Amniotic epithelial cell (primary cell): ENCODE measurements at places on chromosomes 7 and 10.

- no peak for DNase-seq
Observed at GRCh38 chr10:69963835-69964710, 88.6 kb upstream of the MACROH2A2 start.

DNA sequence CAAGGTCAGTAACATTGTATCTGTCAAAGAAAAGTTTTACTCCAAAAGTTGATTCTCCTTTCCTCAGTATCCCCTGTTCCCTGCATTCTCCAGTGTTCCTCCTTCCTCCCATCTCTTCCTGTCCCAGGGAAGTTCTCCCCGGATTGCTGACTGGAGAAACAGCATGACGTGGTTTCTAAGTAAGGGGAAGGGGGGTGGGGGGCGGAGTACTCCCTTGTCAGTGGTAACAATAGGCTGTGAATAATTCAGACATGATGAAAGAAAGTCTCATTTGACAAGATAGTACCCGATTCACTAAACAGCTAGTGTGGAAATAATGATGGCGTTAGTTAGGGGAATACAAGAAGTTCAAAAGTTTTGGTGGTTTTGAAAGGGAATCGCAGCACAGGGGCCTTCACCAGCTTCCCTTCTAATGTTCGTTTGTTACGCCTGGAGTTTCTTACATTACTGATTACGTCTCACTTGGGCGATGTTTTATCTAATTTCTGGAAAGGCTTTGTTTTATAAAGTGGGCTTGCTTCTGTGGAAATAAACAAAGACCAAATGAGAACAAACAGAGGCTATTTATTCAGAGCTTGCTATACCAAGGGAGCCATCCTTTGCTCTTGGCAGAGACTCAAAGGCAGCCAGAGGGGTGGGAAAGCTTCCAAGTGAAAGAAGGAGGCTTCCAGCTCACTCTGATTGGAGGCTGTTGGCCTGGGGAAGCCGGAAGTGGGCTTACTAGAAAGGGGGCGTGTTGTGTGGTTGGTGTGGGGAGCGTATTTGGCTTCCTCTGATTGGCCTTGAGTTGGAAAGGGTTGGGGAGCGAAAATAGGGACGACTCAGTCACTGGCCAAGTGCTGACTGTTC, 453.7 kb downstream of the SDK1 start:
- no peak for DNase-seq

DNA sequence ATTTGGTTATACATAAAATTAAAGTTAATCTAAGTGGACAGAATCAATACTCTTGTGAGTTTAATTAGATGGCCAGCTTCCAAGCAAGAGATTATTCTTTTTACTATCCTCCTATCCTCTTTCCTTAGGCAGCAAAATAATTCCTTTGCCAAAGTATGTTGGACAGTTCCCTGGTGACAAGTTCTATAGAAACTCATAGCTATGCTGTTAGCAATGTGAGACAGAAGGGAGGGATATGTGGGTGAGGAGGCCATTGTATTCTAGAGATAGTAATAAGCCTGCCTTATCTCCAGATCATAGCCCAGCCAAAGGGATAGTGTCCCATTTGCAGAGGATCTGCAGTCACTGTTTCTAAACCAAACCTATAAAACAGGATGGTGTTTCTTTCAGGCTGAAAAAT, 181.6 kb upstream of the HDAC9 start:
- peak; percentile 12 for DNase-seq

GRCh38 chr7:55145606-55146005, 126.8 kb downstream of the EGFR start:
- DNase-seq, result no peak

GRCh38 chr7:55642266-55642665, 70.0 kb upstream of the VOPP1 start:
- no peak for DNase-seq

DNA sequence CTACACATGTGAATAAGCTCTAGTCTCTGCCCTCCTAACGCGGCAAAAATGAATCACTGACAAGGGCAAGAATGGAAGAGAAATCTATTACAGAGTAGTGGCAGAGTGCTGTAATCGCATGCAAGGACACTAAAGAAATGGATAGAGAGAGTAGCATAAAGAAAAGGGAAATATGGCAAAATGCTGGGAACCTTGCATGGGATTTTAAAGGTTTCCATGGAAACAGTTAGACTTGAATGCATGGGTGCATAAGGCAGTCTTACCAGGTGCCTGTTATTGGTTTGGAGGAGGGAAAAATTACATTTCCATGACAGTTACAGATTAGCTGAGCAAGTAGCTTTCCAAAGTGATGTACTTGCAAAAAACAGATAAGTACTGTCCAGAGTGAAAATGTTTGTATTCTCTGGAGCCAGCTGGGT, 233.4 kb downstream of the PTN start:
- peak; percentile 75 for DNase-seq

- peak; percentile 99 for DNase-seq
Observed at GRCh38 chr7:7911369-7912123, 57.0 kb upstream of the GLCCI1 start.

- no peak for DNase-seq
Observed at GRCh38 chr7:14258441-14258840, 269.0 kb upstream of the ETV1 start.

GRCh38 chr10:110737886-110738634, 93.9 kb downstream of the RBM20 start:
- peak; percentile 91 for DNase-seq
